NCI-H460 (cell line): ENCODE measurements at places on chromosomes 6 and 20. TPM values are rescaled to one million over a fixed set of nuclear protein-coding genes. Genes with fewer than 3 reads are reported as not detected.

Gene FARS2
- total RNA-seq, result 10.4 and 10.8 TPM in 2 replicates

Gene FUT9
- 0.03 and 0.05 TPM in 2 replicates for total RNA-seq

Gene ZNF391
- 4.2 and 5.5 TPM in 2 replicates for total RNA-seq

Gene TINAG
- not detected in 2 replicates for total RNA-seq

Gene KPNA5
- 5.3 and 6.1 TPM in 2 replicates for total RNA-seq

Gene NRN1
- total RNA-seq, result 7.4 and 9.6 TPM in 2 replicates

Gene KCNK5
- total RNA-seq, result 0.74 and 0.78 TPM in 2 replicates

Gene MAS1
- total RNA-seq, result not detected in 2 replicates

Gene FERMT1
- total RNA-seq, result 12.0 and 12.9 TPM in 2 replicates

Gene PAQR8
- 0.74 and 1.1 TPM in 2 replicates for total RNA-seq

Gene MLIP
- not detected in 2 replicates for total RNA-seq

Gene ADA
- total RNA-seq, result 5.2 and 7.2 TPM in 2 replicates

Gene SPATS1
- total RNA-seq, result not detected in 2 replicates

Gene TRIM10
- not detected in 2 replicates for total RNA-seq

Gene PRDM13
- total RNA-seq, result 1.6 and 2.8 TPM in 2 replicates

Gene ENPP5
- not detected in 2 replicates for total RNA-seq

Gene HLA-C
- total RNA-seq, result 84.6 and 85.8 TPM in 2 replicates

Gene MARCKS
- 10.1 and 11.1 TPM in 2 replicates for total RNA-seq

Gene C20orf141
- not detected in 2 replicates for total RNA-seq

Gene DEFB118
- not detected in 2 replicates for total RNA-seq

Gene THBS2
- total RNA-seq, result not detected in 2 replicates

Gene QKI
- total RNA-seq, result 88.9 and 102 TPM in 2 replicates

Gene VGLL2
- total RNA-seq, result not detected in 2 replicates

Gene PRR18
- 0.20 and 0.35 TPM in 2 replicates for total RNA-seq

Gene EPPIN
- not detected in 2 replicates for total RNA-seq

Gene HNF4A
- 0.12 TPM in 1 of 2 replicates, not detected in the other for total RNA-seq
